G401 (cell line): ENCODE measurements at places on chromosomes 16 and 17.
A peak's percentile ranks its signal among the peaks of the same experiment; 100 is the strongest.

- no peak for DNase-seq
Observed at GRCh38 chr16:53112015-53112414, 57.2 kb downstream of the CHD9 start.

GRCh38 chr17:81487487-81488275, 24.9 kb downstream of the ACTG1 start:
- peak; percentile 69 for DNase-seq

DNA sequence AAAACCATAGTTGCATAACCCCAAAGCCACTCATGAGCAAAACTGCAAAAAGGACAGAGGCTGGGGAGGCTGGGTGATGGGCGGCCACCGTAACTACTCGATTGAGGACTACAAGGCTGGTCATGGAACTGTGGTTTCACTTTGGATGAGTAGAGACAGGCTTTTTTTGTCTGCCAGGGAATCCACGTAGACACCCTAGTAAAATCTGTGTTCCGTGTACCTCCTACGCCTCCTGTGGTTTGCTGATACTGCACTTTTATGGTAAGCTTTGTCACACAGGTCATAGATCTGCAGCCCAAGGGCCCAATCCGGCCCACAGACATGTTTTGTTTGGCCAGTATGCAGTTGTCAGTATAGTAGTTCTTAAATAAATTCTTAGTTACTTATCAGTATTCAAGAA, 2.2 kb upstream of the TLCD3B start:
- DNase-seq, result no peak

- DNase-seq, result no peak
Observed at GRCh38 chr16:79131321-79132075, 469.0 kb downstream of the MAF start.

- no peak for DNase-seq
Observed at GRCh38 chr16:8943966-8944759, 19.5 kb downstream of the USP7 start.

- DNase-seq, result no peak
Observed at GRCh38 chr16:49598383-49599170, 225.0 kb downstream of the C16orf78 start.
